Glomerular endothelial cell (primary cell): ENCODE measurements at places on chromosomes 6 and 20. TPM values are rescaled to one million over a fixed set of nuclear protein-coding genes. Genes with fewer than 3 reads are reported as not detected.

The TFAP2C gene
- total RNA-seq = 0.10 and 0.35 TPM in 2 replicates

DNA sequence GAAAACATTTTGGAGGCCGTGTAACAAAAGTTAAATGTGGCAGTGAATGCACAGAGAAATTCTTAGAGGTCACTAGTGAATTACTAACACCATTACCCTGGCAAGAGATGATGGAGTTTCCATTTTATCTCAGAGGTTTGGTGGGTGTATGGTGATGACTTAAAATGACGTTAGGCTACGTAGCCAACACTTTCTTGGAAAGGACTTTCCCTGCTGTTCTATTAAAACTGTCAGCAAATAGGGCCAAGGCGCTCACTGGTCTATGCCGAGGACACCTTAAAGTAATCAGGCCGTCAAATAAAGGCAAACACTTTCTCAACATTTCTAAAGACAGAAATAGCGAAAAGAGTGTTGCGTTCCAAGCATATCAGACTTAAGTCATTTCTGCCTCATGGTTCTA is 160.8 kb downstream of the GMPR start:
- no peak for DNase-seq

DNA sequence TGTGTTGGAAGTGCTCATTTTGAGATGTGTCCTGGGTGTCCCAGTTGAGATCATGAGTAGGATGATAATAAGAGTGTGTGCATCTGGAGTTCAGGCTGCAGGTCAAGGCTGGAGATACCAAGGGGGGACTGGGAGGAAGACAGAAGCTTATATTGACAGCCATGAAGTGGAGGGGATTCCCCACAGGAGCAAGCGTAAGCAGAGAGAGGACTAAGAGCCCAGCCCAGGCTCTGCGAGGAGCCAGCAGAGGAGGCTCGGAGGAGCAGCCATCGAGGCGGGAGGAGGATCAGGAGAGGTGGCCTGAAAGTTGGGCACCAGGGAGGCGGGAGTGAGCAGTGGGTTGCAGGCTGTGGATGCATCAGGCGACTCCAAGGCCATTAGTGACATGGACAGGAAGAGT is 116.2 kb downstream of the SLC24A3 start:
- DNase-seq = no peak

The C6orf141 gene
- 17.9 and 28.1 TPM in 2 replicates for total RNA-seq

The FAM83C gene
- not detected in 2 replicates for total RNA-seq

The BEND6 gene
- total RNA-seq = 0.53 TPM in 2 replicates

The SALL4 gene
- total RNA-seq = 0.92 and 1.8 TPM in 2 replicates

GRCh38 chr6:149951096-149951495 is 9.3 kb downstream of the ULBP2 start:
- DNase-seq = no peak

- DNase-seq = no peak
These were observed 32.1 kb downstream of the MYT1 start for GRCh38 chr20:64196309-64196708.

DNA sequence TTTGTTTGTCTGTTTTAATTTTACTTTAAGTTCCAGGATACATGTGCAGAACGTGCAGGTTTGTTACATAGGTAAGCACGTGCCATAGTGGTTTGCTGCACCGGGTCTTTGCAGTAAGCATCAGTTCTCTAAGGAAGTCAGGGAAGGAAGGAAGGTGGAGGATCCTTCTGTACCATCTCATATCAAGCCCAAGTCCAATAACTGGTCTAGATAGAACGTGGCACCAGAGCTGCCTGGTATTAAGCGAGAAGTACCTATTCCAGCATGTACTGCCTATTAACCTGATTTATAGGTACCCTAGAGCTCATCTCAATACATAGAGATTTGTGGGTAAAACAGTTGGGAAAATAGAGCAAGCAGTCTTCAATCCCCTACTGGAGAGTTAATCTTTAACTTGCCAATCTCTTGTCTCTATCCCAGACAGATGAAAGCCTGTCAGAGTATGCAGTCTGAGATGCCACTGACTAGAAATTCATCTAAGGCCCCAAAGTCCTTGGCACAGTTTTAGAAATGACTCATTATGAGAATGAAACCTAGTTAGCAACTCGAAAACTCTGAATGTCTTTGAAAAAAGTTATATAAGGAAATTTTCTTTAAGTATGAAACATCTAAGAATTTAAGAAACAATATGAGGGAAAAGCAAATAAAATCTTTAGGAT is 144.9 kb downstream of the TFAP2A start:
- DNase-seq = no peak

The MEP1A gene
- total RNA-seq = not detected in 2 replicates

The TP53TG5 gene
- not detected in 2 replicates for total RNA-seq

The C6orf47 gene
- 19.1 and 19.6 TPM in 2 replicates for total RNA-seq

DNA sequence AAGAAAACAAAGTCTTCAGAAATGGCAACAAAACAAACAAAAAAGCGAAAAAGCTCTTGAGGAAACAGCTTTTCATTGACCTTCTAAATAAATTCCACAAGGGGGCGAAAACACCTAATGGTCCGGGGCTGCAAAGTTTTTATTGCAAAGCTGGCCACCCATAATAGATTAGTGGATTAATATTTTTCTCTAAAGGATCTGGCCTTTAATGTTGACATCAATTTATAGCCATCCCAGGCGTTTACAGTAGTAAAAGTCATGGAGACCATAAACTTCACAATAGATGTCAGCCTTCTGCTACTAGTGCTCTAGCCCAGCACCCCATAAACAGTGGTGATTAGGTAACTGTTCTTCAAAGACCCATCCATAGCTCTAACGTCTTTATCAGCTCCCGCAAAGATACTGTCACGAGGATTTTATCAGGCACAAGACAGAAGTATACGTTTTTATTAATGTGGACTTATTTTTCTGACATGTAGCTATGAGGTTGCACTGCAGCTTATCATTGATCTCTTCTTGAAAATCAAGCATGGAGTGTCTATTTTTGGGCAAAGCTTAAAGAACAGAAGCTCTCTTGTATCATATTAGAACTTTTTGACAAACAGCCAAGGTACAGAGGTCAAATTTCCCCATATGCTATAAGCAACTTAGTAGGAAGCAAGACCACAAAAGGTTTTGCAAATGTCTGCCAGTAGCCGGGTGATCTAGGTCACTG is 4.7 kb downstream of the CITED2 start:
- DNase-seq = no peak

DNA sequence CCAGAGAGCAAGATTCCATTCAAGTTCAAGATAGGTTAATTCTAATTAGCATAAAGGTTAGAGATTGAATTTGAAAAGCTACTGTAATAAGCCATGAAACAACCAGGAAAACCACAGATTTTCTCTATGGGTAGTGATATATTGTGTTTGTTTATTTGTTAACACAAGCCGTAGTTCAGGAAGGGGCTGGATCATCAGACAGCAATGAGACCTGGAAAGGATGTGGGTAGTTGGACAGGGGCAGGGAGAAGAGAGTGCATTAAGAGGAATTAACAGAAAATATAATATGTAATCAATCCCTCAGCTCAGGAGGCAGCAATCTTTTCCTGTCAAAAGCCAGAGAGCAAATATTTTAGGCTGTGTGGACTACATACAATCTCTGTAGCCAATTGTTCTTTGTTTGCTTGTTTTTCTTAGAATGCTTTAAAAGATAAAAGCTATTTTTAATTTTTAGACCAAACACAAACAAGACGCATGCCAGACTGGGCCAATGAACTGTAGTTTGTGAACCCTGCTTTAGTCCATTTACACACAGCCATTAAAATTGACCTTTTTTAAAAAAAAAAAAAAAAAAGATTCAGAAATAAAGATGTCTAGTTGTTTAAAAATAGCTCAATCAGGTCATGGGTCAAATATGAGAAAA is 398.7 kb upstream of the MARCKS start:
- DNase-seq = no peak

The MAFB gene
- 2.3 and 3.0 TPM in 2 replicates for total RNA-seq

DNA sequence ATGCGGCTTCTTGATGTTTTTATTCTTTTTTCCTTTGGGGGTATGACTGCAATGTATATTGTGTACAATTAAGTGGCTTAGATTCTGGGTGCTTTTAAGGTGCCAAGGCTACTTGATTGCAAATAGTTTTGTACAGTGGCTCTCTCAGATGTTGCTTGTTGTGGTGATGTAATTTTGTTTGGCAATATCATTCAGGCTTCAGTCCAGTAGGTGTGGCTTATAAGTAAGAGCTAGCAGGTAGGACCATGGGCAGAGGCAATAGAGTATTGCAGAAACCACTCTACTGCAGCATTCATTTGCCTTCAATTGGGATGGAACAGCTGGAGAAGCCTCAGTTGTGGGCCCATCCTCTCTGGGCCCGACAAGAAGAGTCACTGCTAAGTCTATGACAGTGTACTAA is 407.9 kb upstream of the MAN1A1 start:
- DNase-seq = no peak

GRCh38 chr20:37361336-37361735 is 15.4 kb downstream of the SRC start:
- no peak for DNase-seq

The OR2H2 gene
- not detected in 2 replicates for total RNA-seq

The KCNQ2 gene
- total RNA-seq = not detected in 2 replicates

GRCh38 chr6:30891450-30891723 is 7.1 kb downstream of the DDR1 start:
- no peak for DNase-seq

The AP5S1 gene
- total RNA-seq = 16.5 and 17.6 TPM in 2 replicates

The NR2E1 gene
- not detected in 2 replicates for total RNA-seq

The TBXT gene
- not detected in 2 replicates for total RNA-seq

GRCh38 chr6:56724455-56724854 is 81.8 kb upstream of the DST start:
- no peak for DNase-seq

DNA sequence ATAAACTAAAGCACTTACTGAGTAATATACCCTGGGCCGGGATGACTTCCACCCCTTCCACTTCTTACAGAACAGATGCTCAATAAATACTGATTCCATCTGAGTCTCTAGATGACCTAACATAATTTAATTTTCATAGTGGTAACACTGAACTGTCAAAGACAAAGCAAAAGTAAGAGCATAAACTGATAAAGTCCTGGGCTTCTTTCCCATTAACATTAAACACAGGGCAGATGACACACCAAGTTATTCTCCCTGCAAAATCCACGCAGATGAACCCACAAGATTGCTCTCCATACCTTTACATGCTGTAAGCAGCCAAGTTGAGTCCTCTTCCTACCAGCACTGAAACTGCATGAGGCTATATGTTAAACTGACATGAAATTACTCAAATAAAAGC is 27.1 kb downstream of the AGPAT4 start:
- no peak for DNase-seq

DNA sequence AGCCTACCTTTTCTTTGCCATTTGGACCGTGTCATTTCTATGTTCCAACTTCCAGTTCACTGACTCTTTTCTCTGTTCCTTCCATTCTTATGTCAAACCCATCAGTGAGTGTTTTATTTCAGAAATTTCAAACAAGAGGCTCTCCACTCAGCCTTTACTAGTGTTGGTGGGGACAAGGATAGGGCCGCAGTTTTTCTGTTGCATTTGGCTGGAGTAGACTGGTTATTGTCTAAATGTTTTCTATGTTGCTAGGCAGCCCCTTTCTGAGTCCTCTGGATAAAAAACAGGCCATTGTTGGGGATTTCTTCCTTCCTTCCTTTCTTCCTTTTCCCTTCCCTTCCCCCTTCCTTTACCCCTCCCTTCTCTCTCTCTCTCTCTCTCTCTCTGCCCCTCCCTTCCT is 288.6 kb downstream of the PRKN start:
- no peak for DNase-seq

DNA sequence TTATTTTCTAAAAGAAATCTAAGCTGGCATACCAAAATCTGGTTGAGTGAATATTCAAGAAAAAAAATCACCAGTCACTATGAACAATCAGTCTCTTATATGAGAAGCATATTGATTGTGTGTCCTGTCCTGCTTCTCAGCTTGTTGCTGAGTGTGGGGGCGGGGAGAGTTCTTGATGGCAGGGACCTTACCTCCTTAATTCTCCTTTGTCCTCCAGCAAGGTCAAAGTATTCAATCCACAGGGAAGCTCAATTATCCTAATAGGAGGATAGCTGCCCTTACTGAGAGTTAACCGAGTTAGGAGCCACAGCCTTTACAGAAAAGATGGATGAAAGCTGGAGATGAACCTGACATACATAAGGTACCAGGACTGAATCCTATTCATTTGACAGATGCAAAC is 154.0 kb downstream of the LY86 start:
- DNase-seq = no peak

The MYT1 gene
- total RNA-seq = not detected in 2 replicates

DNA sequence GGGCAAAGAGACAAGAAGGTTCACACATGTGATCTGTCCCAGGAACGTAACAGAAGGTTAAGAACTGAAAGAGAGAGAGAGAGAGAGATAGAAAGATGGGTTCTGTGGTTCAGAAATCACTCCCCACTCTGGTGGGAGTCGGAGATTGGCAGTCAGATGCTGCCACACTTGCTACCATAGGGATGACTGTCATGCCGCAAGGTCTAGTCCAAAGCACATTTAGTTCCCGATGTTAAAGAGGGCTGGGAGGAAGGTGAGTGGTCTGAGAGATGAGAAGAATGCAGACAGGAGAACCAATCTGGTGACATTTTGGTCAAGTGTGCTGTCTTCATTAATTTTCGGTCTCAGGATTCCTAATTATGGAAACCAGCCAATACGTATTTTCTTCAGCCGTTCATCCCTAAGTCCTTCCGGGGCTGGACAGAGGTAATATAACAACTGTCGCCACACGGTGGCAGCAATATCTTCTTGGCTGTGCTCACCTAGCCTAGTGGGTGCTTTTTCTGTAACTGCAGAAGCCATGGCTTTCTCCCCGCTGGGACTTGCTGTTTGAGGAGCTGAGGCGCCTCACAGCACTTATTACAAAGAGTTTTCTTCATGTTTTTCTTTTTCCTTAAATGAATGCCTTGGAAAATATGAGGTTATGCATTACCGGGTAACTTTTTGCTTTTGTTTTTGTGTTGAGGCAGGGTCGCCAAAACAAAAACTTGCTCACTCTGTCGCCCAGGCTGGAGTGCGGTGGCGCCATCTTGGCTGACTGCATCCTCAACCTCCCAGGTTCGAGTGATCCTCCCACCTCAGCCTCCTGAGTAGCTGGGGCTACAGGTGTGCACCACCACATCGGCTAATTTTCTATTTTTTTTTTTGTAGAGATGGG is 46.0 kb downstream of the SLC35D3 start:
- DNase-seq = peak; percentile 23

The HLA-DOA gene
- total RNA-seq = not detected in 2 replicates

DNA sequence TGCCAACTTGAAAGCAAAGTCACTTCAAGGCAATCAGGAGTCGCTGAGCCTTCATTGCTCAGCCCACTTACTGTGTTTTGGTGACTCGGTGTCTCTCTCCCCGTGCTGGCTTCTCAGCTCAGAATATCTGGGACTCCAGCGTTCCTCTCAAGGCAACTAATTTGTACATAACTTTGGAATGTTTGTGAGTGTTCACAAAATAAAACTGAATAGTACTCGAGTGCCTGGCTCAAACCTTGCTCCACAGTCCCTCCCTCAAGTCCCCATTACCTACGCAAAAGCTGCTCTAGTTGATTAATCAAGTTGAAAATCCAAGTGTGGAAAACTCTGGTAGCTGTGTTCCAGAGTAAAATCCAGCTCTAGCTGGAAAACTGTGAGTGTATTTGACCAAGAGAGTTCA is 8.6 kb downstream of the IPCEF1 start:
- DNase-seq = no peak

The PHF1 gene
- total RNA-seq = 21.5 and 34.8 TPM in 2 replicates

GRCh38 chr6:14423955-14424354 is 306.4 kb downstream of the CD83 start:
- DNase-seq = no peak
